ENCODE measurements at places on chromosomes 1 and 21.

DNA sequence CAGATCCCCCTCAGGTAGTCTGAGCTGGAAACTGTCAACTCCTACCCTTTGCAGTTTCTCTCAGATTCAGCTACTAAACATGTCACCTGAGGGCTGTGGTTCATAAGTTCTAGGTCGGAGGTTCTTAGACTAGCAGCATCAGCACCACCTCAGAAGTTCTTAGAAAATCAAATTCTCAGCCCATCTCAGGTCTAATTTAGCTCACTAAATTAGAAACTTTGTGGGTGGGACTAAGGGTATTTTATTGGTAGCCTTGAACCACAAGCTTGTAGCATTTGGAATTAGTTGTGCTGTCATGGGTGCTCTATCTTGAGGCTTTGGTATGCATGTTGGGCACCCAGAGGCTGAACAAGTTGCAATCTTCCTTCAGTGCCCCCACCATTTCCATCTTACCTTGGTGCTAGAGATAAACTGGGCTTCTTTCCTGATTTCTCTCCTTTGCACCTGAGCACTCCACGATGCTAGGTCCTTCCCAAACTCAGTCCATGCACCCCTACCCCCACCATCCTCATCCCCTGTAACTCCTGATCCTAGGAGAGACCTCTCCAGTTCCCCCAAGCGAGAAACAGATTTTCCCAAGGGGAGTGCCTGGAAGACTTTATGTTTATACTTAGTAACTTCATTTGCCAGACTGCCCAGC is 54.2 kb downstream of the S1PR1 start:
- peak; percentile 39 for DNase-seq

DNA sequence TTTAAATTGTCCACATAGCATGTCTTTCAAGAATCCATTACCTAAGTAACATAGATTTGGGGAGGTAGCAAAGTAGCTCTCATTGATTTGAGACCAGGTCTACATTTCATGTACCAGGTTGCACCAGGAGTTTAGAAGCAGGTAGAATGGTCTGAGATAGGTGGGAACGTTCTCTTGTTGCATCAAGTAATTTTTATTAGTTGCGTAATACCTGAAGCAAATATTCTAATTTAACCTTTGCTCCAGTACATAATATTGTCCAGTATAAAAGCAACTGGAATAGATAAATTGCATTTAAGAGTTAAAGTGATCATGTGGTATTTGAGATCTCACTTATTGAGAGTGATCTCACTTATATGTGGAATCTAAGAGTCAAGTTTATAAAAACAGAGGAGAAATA is 597.1 kb upstream of the PRMT6 start:
- no peak for DNase-seq

DNA sequence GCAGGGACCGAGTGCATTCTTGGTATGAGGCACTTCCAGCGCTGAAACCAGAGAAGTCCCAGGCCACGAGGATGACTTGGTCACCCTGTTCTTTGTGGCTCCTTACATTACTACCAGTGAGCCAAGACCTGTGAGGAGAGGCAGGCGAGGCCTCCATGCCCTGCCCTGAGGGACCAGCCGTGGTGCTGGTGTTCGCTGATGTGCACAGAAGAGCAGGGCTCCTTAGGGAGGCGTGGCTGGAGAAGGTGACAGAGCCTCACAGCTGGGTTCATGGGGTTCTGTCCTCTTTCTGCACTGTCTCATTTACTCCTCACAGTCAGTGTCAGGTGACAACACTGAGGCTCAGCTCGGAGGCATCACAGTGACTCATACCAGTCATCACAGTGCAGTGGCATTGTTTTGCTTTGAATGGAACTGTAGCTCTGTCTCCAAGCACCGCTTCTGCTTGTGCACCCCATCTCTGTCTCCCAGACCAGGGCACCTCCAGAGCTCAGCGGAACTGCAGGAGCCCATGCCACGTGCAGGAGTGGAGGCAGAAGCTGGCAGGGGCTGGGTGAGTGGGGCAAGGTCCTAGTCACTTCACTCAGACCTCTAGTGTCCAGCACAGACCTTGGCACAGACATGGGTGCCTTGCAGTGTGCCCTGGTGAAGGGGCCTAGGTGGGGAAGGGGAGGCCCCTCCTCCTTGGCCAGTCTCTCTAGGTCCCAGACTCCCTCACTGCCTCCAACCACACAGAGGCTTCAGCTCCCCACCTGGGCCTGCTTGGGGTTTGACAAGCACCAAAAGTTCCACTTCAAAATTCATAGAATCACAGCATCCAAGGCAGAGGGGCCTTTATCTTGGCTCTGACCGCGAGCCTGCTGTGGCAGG is 310.9 kb downstream of the MATN1 start:
- DNase-seq: peak; percentile 21

- DNase-seq: no peak
Measured at GRCh38 chr21:38039369-38039768, 123.1 kb upstream of the KCNJ6 start.

DNA sequence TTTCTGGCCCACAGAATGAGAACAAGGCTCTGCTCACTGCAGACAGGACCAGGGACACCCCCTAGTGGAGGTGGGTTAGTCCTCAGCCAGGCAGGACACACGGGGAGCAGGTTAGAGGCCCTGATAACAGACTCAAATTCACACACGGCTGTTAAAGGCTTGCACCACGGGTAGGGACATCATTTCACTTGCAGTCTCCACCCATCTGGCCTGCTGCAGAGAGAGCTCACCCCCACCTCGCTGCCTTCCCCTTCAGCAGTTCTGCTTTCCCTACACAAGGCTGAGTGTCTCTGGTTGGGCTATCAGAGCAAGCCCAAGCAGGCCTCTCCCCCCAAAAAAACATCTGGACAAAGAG is 20.6 kb downstream of the MEF2D start:
- no peak for DNase-seq

- no peak for DNase-seq
Measured at GRCh38 chr21:22791376-22791775, 1793.2 kb downstream of the NCAM2 start.

All from GM12865 (cell line).